Stimulated activated CD8-positive, alpha-beta memory T cell treated with anti-CD3 and anti-CD28 coated beads, Interleukin-15, amount 100 ng/mL, for 4 hours (primary cell): ENCODE measurements at places on chromosomes 7 and 10.

- DNase-seq: no peak
Measured at GRCh38 chr7:19060761-19061259, 56.6 kb downstream of the TWIST1 start.

DNA sequence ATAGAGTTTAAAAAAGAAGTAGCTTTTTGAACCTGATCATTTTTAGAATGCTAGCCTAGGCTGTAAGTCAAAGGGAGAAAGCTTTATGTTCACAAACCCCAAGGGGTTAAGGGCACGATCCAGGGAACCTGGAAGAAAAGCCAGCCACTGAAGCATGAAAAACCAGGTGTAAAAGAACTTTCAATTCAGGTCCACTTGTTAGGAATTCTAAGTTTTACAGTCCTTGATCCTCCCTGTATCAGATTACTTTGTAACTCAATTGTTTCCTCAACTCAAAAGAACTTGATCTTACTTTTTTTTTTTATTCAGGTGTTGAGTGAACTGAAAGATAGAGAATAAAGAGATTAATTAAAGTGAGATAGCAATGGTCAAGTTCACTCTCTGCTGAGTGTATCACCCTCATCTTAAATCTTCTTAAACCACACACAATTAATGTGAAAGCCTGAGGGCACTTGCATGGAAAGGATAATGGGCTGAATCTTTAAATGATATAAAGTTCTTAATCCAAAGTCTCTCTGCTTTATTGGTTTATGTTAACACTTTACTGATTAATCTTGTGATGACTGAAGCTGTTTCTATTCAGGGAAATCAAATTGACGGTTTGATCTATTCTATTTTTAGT is 672.2 kb upstream of the LRRN3 start:
- DNase-seq: no peak

GRCh38 chr10:89171263-89171872 is 35.7 kb downstream of the CH25H start:
- DNase-seq: no peak

DNA sequence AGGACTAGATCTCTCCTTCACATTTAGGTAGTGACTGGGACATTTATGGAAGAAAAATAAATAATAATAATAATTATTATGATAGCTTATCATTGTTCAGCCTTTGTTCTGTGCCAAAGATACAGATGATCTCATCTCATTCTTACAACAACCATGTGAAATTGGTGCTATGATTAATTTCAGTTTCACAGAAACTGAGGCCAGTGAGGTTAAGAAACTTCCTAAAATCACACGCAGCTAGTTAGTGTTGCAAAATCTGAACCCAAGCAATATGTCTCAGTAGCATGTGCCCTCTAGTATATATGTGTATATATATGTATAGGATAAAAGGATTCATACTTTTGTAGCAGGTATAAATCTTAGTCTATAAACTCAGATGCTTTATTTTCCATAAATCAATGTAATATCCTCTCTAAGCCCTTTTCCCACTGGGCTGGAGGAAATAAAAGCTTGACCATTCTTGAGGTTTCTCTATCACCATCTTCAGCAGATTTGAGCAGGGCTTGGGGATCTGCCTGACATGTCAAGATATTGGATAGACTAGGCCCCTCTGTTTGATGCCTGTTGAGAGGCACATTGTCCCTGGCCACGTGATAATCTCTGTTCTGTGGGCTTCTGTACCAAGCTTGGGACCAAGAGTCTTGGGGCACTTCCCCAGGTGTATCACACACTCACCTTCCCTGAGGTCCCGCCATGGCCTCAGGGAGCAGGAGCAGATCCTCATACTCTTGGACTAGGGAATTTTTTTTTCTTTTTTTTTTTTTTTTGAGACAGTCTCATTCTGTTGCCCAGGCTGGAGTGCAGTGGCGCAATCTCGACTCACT is 172.6 kb upstream of the NRP1 start:
- DNase-seq: no peak

- DNase-seq: no peak
Measured at GRCh38 chr7:45575501-45576248, 1.5 kb downstream of the ADCY1 start.

DNA sequence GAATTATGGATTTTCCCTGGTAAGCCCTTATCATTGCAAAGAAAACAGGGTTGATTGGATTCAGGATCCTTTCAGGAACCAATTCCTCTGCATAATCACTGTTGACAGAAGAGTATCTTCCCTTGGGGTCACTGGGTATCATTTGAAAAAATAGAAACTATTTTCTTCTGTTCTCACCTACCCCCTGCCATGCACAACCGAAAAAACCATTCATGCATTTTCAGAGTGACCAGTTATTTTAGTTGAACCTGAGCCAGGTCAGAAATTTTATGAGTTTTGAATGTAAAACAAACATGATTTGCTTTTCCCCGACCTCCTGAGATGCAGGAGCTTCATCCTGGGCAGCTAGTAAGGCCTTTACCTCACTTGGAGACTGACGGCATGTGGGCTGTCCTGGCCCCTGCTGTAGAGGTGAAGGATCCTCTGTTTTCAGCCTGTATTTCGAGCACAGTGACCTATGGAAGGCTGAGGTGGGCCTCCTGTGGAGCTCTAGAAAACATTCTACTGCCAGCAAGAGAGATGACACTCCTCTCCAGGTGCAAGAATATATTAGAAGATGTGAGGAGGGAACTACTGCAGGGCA is 30.1 kb downstream of the TMEM178B start:
- no peak for DNase-seq

- peak; percentile 40 for DNase-seq
Measured at GRCh38 chr10:97553575-97554031, 19.0 kb upstream of the ANKRD2 start.

- DNase-seq: no peak
Measured at GRCh38 chr7:139827042-139827441, 2.0 kb upstream of the TBXAS1 start.

DNA sequence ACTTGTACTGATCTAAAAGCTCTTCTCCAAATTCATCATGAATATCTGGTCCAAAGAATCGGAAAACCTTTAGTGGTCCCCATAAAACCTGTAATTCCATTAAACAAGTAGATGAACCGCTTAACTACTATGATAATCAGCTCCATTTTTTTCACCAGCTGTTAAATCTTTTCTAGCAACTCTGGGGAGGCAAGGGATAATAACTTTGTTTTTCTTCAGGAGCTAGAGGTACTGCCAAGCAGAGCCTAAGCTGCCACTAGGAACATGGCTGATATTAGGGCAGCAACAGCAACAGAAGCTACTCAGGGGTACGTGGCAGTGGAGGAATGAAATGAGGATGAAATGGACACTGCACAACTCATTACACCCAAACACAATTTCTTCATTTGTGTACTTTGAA is 138.0 kb downstream of the SRPK2 start:
- DNase-seq: no peak

- DNase-seq: no peak
Measured at GRCh38 chr10:30737931-30738391, 108.4 kb upstream of the LYZL2 start.

- DNase-seq: no peak
Measured at GRCh38 chr7:134315679-134316538, 821 bp downstream of the SLC35B4 start.

- DNase-seq: no peak
Measured at GRCh38 chr10:69451784-69452251, 553 bp downstream of the TSPAN15 start.

- no peak for DNase-seq
Measured at GRCh38 chr10:101745074-101745696, 30.7 kb downstream of the FGF8 start.

- no peak for DNase-seq
Measured at GRCh38 chr10:126270111-126270510, 118.2 kb downstream of the ADAM12 start.

DNA sequence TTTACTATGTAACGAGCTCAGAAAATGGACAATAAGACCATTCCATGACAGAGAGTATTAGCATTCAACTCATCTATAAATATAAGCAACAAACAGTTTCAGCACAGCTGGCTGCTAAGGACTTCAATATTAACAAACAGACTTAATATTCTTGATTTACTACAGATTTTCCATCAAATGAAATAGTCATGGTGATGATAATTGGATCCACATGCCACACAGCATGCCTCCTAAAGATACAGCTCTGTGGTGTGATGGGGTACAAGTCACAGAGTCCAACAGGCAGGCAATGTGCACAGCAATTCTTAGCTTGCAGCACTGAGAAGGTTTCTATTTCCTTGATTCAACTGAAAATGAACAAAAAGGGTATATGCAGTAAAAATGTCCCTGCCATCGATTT is 54.0 kb downstream of the DOCK4 start:
- DNase-seq: no peak

DNA sequence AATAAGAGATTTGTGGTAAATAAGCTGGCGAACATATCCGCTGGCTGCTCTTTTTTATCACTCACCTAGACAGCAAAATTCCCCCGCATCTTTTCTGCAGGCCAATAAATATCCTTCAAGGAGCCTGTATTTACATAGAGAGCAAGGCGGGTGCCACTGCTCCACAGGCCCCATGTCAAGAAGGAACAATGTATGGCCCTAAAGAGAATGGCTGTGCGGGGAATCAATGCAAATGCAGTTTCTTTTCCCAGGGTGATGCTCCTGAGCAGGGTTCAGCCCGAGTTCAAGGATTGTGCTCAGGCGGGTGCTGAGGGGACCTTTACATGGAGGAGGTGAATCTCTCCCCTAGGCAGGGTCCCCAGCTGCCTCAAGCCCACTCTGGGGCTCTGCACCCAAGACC is 494.2 kb upstream of the ZMIZ1 start:
- DNase-seq: no peak

- DNase-seq: no peak
Measured at GRCh38 chr7:90472805-90473540, 3.5 kb downstream of the PTTG1IP2 start.

DNA sequence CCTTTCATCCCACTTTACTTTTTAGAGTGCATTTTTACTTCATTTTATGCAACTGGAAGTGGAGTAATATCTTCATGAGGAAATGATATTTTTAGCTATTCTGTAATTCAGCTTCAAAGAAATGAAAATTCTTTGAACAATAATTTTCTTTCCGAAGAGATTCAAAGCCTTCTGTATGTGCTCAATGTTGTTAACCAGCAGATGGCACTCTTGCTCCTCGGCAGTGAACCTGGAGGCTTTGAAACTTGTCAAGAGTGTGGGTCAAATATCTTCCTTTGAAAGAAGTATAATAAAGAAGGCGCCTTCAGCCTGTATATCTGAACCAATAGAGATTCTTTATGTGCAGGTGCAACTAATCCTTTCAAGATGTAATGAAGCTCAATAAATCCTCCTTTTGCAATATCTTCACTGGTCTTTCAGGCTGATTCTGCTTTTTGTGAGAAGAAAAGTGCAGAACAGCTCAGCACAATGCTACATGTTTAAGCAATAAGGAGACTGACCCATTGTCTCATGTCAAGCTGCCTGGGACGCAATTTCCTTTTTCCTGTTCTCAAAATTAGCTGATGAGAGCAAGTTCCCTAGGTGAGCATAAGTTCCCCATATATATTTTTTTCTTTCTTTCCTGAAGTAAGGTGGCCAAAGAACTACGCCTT is 258.4 kb downstream of the SEMA3A start:
- no peak for DNase-seq

DNA sequence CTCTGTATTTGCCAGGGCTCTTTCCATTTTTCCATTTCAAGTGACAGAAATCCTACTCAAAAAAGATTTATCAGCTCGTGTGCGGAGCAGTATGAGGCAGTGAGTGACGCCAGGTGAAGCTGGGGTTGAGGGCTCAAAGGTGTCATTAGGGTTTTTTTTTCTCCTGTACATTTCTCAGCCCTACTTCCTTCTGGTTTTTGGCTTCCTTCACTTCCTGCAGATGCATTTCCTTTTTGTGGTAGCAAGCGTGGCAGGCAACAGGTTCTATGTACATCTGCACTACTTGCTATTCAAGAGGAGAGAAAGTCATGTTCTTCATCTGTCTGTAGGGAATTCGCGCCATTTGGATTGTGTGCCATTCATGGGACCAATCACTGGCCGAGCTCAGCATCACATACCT is 52.8 kb upstream of the AOAH start:
- DNase-seq: no peak

DNA sequence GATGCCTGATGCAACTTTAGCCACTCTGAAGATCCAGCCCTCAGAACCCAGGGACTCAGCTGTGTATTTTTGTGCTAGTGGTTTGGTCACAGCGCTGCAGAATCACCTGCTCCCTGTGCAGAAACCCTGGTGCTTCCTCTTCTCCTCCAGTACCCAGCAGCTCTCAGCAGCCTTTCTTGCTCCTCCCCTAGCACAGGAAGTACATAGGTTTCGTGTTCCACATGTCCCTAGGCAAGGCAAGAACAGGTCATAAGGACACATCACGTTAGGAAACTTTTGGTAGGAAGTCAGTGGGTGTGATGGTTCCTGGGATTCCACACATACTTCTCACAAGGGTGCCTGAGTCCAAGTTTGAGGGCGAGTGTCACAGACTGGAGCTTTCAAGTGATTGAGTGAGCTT is 167.9 kb upstream of the PRSS1 start:
- DNase-seq: no peak

DNA sequence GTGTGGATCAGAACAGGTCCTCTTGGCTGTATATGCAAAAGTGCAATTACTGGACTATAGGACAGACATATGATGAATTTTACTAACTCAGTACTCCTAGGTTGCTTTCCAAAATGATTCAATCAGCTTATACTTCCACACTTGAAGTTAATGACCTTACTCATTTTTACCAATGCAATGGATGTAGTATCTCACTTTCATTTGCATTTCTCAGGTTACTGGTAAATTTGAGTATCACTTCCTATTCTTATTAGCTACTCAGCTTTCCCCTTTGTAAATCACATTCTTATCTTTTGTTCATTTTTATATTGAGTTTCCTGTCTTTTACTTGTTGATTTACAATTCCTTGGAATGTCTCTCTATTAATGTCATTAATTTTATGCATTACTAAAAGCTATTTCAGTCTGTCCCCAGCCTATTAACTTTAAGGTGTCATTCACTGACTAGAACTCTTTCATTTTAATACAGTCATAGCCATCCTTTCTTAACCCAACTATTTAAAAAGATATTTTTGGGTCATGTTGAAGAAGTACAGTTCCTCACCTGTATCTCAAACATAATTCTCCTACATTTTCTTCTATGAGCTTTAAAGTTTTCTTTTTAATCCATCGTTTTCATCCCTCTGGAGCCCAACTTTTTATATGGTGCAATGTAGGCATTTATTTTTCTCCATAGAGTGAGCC is 88.6 kb downstream of the VIM start:
- DNase-seq: no peak

GRCh38 chr10:70690589-70690988 is 18.3 kb downstream of the ADAMTS14 start:
- no peak for DNase-seq

GRCh38 chr10:83760142-83760541 is 379.2 kb upstream of the GHITM start:
- no peak for DNase-seq

DNA sequence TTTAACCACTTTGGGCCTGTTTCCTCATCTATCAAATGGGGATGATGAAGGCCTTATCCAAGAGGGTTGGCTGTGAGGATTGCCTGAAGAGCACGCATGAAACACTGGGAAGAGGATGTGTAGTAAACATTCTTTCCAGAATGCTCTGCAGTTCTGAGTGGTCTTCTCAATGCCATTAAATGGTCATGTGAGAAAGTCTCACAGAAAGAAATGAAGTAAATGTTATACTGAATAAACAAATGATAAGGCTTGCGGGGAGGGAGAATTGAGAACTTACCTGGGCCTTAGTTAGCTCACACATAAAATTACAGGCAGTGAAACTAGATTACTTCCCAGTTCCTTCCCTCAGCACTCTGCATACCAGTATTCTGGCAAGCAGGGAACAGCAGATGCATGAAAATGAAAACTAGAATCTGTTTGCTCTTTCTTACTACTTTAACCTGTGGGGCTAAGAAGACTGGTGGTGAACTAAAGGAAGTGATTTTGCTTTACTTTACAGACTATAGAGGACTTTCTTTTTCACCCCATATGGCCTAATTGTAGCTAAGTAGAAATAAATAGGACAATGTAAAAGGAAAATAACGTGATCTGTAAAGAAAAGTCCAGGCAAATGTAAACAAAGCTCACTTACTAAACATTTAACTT is 135.3 kb upstream of the CCDC6 start:
- DNase-seq: no peak
